ENCODE measurements at places on chromosomes 11 and 22.

DNA sequence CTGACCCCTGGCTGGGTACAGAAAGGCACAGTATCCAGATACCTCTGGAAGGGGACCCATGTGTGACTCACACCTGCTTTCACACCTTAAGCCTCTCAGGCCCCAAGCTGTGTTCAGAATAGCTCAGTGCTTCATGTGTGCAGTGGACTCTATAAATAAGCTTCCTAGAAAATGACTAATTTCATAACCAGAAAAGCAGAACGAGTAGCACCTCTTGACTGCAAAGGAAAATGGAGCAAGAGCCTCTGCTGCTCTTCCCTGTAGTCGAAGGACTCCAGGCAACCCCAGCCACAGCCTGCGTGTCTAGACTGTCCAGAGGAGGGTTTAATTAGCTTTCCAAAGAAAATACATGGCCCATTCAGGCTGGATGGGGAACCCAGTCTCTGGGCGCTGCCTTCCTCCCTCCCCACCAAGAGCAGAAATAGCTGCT lies 23.1 kb downstream of the PTPN5 start:
- DNase-seq: no peak

DNA sequence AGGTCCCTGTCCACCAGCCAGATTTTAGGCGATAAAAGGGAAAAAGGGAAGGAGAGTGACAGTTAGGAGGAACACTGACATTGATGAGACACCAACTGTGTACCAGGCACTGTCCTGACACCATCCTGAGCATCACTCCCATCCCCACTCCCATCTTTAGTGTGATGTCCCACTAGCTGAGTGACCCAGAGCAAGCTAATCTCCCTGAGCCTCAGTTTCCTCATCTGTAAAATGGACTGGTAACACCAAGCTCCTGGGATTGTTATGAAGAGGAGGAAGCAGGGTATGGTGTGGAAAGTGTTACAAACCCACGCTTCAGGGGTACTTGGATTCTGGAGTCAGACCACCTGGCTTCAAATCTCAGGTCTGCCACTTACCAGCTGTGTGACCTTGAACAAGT lies 8.5 kb upstream of the P2RY6 start:
- no peak for DNase-seq

DNA sequence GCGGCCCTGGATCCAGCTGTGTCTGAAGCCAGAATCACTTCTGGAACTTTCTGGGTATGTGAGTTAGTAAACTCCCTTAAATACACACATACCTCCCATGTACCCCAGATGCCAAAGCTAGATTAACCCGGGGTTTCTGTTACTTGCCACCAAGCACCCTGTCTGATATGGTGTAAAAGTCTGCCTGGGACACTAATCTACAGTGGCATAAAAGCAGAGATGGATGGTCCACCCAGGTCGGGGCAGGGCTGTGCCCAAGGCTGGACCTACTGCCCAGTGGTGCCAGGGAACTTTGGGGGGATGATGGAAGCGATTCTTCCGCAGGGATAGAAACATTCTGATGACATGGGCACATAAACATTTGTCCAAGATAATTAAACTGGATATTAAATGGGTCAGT lies 12.7 kb downstream of the MRGPRF start:
- DNase-seq: no peak

- DNase-seq: no peak
Measured at GRCh38 chr11:126140201-126140925, 71.1 kb downstream of the RPUSD4 start.

DNA sequence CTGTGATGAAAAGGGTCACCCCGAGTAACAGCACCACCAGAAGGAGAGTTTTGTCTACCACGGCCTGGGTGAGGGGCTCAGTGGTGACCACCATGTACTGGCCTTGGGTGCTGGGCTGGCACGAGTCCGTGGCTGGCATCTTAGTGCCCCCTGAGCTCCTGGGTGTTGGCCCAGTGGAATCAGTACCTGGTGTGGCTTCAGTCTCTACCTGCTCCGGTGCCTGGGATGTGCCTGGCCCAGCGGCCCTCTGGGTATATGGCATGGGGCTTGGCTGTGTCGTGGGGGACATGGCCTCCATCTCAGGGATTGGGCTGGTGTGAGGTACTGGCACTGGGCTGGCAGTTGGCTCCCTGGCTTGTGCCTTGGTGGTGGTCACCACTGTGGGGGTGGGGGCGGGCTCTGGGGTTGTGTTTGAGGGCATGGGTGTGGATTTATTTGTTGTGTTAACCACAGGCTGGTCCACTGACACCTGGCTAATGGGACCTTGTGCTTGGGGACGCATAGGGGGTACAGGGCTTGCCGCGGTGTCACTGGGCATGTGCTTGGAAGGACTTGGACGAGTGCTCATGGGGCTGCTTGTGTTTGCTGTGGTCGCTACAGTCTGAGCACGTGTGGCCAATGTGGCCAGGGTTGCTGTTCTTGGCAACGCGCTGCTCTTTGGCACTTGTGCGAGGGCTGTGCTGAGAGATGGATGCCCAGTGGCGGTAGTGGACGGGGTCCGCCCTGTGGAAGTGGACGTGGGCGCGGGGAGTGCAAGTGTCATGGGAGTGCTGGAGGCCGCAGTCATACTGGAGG lies 9.8 kb downstream of the C11orf24 start:
- DNase-seq: no peak

DNA sequence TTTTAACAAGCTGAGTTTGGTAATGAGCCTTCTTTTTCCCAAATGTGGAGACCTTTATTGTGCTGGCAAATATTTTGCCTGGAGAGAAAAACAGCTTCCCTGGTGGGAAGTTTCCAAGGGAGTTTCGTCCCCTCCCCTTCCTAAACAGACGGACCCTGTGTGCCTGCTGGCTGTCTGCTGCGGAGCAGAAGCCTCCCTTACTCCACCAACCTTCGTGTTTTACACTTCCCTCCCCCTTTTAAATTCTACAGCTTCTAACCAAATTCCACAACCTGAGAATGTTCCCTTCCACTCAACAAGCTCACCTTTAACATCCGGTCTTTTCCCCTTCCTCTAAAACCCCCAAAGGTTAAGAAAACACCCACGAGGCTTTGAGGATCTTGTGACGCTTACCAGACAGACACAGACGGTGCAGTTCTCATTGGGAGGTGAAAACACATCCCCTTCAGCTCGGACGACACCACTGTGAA lies 17.1 kb downstream of the VWCE start:
- no peak for DNase-seq

DNA sequence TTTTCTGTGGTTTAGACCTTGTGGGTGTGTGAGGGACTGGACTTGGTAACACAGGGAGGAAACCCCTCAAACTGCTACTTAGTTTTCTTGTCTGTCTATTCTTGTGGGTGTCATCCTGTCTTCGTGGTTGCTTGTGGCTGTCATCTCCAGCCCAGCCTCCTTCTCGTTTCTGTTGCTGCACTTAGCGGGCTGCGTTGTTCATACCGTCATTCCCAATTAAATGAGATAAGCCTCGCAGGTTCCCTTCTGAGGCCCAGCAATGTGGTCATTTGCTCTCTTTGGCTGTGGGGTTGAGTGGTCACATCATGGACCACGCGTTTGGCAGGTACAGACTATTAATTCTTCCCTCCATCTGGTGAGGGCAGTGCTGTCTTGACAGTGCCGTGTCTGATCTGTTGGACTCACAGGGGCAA lies 18.8 kb downstream of the PANX1 start:
- no peak for DNase-seq

DNA sequence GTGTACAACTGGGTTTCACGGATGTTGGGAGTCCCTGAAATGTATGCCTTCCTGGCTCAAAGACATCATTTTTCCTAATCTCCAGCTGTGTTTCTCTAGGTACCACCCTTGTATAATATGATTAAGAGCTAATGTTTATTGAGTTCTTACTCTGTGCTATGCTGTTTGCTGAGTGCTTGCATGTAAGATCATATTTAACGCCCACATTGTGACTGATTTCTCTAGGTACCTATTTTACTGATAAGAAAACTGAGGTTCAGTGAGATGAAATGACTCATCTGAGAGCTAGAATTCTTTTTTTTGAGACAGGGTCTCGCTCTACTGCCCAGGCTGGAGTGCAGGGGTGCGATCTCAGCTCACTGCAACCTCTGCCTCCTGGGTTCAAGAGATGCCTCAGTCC lies 42.6 kb downstream of the FAM227A start:
- no peak for DNase-seq

- DNase-seq: no peak
Measured at GRCh38 chr11:13970986-13971385, 8.5 kb downstream of the SPON1 start.

- DNase-seq: no peak
Measured at GRCh38 chr22:39243439-39244135, 1.2 kb downstream of the PDGFB start.

DNA sequence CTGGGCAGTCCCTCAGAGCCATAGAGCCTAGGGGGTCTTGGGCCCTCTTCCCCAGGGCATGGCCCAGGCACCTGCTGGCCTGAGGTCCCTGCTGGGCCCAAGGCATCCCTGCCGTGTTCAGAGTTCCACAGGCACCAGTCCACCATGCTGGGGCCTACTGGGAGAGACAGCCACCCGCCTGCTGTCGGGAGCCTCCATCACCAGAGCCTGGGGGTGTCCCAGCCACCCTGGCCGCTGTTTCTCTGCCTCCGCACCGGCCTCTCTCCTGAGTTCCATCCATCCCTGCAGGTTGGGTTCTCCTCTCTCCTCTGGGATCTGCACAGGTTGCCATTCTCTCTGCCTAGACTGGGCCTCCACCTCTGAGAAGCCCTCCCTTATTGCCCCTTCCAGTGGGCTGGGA lies 68.6 kb downstream of the KCNQ1 start:
- no peak for DNase-seq

GRCh38 chr22:29071261-29072045 lies 1.4 kb upstream of the KREMEN1 start:
- DNase-seq: no peak

DNA sequence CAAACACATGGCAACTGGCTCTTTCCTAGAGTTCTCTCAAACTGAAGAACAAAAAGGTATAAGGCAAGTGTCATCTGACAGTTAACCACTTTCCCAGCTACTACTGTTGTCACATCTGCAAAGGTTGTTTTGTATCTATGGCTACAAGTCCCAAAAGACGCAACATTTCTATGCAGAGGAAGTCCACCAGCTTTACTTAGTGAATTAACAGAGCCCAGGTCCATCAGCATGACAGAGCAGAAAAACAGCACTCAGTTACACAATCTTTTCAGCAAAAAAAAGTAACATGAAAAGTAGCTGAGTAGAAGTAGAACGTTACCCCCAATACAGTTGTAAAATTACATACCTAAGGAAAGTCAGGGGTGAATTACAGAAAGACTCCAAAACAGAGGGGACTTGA lies 12.1 kb downstream of the CPSF7 start:
- no peak for DNase-seq

- DNase-seq: no peak
Measured at GRCh38 chr22:43838161-43838560, 24.2 kb downstream of the SULT4A1 start.

- DNase-seq: no peak
Measured at GRCh38 chr22:36879775-36880174, 19.0 kb downstream of the NCF4 start.

DNA sequence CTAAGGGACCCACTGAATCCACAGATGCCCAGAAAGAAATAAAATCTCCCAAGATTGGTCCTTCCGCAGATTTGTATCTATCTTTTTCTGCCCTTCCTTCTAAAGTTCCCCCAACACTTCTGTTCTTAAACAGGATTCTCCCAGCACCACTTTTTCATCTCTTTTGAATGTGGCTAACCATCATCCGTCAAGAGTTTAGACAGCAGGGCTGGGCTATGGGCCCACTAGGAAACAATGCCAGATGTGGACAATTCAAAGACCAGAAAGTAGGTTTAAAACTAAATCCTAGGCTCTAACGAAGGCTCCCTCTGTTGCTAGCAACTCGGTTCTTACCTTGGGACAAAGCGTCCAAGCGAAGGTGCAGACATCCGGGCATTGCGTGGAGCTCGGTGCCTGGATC lies 100.0 kb downstream of the AMBRA1 start:
- DNase-seq: no peak

GRCh38 chr11:8234425-8234821 lies 29.3 kb downstream of the LMO1 start:
- no peak for DNase-seq

DNA sequence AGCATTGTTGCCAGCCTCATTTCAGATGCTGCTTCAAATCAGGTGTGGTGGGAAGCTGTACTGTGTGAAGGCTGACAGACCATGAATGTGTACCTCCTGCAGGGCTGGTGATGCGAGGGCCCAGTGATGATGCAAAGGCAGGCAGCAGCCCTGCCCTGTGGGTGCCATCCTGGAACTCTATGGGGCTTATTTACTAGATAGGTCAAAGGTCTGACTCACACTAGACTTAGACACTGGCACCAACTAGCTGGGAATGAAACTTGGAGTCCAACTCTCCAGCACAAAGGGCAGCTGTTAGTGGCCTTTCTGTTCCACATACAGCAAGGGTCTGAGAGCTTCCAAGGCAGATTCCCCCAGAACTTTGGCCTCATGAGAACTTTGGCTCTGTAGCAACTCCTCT lies 138.4 kb downstream of the TTC17 start:
- DNase-seq: no peak

- no peak for DNase-seq
Measured at GRCh38 chr11:120167659-120168058, 29.7 kb upstream of the TRIM29 start.

DNA sequence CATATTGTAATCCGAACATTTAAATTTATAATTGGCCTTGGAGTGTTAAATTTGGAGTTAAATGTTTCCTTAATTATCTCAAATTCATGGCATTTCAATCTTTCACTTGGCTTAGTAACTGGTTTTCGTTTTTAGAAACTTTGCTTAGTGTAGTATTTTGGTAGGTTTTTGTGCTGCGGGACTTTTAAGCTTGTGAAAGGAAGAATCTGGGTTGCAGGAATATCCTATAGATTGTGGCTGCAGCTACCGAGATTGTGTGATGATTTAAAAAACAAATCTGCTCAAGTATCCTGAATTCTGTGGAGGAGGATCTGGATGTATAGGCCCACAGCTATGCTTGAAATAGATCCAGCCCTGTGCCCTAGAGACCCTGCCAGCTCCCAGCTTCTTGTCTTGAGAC lies 27.1 kb downstream of the OSBP2 start:
- DNase-seq: no peak

- DNase-seq: no peak
Measured at GRCh38 chr11:94010136-94010535, 11.0 kb upstream of the HEPHL1 start.

DNA sequence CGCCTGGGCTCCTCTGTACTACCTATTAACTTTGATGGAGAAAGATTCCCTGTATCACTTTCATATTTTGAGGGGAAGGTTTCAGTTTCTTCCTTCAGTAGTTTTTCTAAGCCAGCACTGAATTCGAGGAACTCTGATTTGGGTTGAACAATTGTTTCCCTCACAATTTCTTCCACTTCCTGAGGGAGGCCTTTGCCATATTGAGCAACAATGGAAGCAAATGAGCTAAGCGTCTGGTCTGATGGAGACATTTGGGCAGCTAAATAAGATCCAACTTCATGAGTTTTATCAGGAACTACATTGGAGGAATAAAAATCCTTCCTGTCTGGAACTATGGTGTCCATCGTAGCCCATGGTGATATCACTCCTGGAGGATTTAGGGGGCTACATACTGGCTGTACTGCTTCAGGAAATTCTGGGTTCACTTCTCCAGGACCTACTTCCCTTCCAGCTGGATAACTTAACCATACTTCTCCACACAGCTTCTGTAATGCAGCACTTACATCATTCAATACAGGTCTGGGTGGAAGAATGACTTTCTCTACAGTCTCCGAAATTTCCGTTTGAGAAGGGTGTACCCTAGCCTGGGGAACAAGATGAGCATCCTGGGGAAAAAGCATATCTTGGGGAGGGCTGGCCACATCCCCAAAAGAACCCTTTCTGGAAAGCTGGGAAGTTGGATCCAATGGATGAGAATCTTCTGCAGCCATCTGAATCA lies 38.9 kb upstream of the CCDC89 start:
- no peak for DNase-seq

Data from cortex of kidney (tissue), 1 donor.